ENCODE measurements at places on chromosomes 11 and 22. TPM values are rescaled to one million over a fixed set of nuclear protein-coding genes. Genes with fewer than 3 reads are reported as not detected.

GRCh38 chr22:28882545-28882877 lies 861 bp upstream of the ZNRF3 start:
- DNase-seq, result peak; percentile 25

- peak; percentile 47 for DNase-seq
Measured at GRCh38 chr22:30602049-30602448, 4.9 kb upstream of the TCN2 start.

DNA sequence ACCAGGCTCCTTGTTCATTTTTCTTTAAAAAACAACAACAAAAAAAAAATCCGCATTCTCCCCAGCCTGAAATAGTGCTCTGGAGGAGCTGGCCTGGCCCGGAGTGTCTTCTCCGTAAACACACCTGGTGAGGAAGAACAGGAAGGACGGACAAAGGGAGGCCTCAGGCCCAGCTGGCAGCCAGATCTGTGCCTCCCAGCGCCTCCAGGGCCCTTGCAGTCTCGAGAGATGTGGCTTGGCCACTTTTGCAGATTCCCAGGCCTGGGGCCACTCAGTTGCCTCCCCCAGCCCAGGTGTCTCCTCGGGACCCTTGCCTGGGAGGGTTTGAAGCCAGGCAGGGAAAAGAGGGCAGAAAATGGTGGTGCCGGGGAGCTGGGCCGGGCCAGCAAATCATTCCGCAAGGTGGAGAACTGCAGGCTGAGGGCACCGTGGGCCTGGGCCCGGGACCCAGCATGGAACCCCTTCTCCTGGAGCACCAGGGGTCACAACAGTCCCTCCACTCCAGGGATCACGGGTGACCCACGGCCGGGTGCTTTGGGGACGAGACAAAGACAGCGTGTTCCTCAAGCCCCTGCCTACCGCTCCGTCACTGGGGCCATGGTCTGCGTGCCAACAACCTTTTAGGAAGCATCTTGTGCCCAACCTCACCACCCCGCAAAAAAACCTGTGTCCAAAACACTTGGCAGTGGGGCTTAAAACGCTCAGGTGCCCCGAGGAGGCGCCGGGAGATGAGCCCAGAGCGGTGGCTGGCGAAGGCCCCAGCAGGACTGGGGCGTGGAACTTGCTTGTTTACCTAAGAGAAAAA lies 67.1 kb upstream of the WNT7B start:
- DNase-seq, result peak; percentile 39

GRCh38 chr11:103779054-103779453 lies 257.4 kb upstream of the DDI1 start:
- no peak for DNase-seq

- no peak for DNase-seq
Measured at GRCh38 chr22:31637447-31637890, 24.5 kb downstream of the PISD start.

Gene JAM3
- total RNA-seq, result 48.8 TPM

Gene SPI1
- total RNA-seq, result not detected

- DNase-seq, result peak; percentile 90
Measured at GRCh38 chr11:130449996-130450769, 1.7 kb downstream of the ADAMTS15 start.

Gene UFD1
- 44.9 TPM for total RNA-seq

DNA sequence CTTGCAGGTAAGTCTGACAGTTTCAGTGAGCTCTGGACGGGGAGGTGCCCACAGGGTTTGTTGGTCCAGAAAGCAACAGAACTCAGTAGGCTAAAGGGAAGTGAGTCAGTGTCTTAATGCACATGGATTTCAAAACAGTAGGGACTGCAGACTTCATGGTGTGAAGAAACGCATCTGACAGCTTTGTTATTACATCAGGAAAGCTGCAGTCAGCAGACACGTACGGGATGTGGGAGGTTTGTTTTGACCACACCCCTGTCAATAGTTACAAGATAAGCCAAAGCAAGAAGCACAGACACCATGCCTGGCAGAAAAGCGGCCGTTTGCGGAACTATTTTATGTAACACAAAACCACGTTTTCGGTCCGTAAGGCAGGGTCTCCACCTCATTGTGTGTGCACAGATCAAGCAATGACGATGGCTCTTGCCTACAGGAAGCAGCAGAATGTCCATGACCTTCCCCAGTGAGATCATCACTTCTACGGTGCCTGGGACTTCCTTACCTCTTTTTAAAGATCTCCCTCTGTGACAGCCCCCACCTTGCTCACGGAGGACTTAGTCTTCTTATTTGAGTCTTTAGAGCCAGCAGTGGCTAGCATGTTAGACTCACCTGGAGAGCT lies 58.2 kb upstream of the FTH1 start:
- peak; percentile 99 for DNase-seq

Measured in fibroblast of villous mesenchyme (primary cell).